Activated CD8-positive, alpha-beta memory T cell treated with anti-CD3 and anti-CD28 coated beads for 48 hours (primary cell): ENCODE measurements at places on chromosomes 7 and 10.

GRCh38 chr7:44918029-44918428, 32.7 kb upstream of the PURB start:
- DNase-seq: no peak

- DNase-seq: no peak
Observed at GRCh38 chr10:114685456-114685855, 27.4 kb upstream of the ABLIM1 start.

DNA sequence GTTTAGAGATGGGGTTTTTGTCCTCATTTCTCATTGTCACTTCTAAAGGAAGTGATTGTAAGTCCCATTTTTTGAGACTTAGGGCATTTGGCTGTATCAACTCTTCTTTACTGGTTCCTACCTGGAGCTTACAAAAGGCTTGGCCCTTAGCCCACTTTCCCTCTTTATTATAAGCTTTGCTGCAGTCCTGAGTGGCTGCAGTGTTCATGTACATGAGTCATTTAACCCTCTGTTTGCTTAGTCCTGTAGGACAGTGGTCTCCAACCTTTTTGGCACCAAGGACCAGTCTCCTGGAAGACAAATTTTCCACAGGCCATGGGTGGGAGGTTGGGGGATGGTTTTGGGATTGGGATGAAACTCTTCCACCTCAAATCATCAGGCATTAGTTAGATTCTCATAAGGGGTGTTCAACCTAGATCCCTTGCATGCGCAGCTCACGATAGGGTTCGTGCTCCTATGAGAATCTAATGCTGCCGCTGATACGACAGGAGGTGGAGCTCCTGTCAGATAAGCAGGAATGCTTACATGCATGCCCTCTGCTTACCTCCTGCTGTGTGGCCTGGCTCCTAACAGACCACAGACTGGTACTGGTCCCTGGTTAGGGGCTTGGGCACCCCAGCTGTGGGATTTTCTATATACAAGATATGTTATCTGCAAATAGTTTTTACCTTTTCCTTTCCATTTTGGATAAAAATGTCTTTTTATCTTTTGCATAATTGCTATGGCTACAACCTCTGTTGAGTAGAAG, 99.7 kb downstream of the CCSER2 start:
- DNase-seq: no peak

GRCh38 chr7:5774790-5775189, 6.7 kb downstream of the RNF216 start:
- no peak for DNase-seq

DNA sequence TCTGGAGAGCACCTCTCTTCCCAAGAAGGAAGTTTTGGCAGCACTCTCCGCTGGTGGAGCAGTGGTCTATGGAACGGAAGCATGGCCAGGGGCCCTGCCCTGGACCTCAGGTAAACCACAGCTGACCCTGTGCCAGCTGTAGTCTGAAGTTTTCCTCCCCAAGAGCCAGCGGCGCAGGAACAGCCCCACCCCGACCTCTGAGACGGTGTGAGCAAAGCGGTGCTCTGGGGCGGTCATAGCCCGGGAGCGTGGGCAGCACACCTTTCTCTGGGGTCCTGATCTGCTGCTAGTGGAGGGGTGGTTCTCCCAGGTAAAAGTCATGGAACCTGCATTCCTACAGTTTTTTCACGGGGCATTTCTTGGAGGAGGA, 52.6 kb downstream of the TSPAN15 start:
- DNase-seq: no peak

DNA sequence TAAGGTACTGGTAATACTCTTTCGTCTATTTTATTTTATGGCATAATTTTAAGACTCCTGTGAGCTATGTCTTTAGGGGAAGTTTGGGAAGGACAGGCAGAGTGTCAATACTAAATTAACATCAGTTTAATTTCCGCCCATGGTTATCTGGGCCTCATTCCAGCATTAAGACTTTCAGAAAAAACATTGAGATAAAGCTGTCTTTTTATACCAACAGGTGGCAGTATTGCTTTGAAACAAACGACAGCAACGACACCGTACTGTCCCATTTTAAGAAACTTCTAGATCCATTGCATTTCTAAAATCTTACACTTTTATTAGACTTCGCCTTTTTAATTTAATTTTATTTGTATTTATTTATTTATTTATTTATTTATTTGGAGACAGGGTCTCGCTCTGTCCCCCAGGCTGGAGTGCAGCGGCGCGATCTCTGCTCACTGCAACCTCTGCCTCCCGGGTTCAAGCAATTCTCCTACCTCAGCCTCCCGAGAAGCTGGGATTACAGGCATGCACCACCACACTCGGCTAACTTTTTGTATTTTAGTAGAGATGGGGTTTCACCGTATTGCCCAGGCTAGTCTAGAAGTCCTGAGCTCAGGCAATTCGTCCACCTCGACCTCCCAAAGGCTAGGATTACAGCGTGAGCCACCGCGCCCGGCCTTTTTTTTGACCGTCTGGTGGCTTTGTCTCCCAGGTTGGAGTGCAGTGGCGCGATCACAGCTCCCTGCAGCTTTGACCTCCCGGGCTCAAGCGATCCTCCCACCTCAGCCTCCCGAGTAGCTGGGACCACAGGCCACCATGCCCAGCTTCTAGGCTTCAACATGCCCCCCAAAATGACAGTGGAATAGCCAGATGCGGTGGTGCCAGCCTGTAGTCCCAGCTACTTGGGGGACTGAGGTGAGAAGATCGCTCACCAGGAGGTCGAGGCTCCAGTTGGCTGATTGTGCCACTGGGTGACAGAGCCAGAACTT, 78.7 kb upstream of the C1GALT1 start:
- no peak for DNase-seq

DNA sequence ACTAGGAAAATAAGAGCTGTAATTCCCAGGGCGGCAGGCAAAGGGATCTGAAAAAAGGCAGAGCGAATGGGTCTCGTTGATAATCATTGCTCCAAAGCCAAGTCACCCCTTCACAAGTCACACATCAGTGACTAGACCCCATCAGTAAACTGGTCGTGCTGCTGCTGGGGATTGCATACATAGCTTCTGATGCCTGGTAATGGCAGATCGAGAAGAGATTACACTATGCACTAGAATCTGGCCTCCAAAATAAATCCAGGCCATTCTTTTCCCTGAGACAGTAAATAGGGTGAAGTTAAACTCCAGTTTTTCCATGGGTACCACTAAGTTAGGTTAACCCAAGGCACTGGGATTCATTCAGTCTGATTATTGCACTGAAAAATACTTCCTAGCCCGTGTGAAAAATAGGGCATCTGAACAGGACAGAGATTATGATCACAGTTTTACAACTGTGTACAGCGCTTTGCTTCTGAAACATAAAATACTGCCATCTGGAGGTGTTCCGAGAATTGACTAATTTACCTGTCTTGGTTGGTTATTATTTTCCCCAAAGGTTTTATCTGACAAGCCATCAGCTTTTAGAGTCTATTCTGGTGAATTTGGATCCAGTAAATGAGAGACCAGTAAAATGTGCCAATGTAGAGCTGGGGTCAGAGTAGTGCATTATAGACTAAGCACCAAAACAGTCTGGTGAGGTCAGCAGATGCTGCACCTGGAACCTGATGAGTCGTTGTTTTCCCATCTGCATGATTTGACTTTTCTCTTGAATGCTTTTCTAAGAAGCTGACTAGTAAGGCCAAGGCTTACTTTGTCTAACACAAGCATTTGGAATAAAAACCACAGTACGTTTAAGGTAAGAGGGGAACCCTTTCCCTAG, 82.9 kb upstream of the AFAP1L2 start:
- no peak for DNase-seq

DNA sequence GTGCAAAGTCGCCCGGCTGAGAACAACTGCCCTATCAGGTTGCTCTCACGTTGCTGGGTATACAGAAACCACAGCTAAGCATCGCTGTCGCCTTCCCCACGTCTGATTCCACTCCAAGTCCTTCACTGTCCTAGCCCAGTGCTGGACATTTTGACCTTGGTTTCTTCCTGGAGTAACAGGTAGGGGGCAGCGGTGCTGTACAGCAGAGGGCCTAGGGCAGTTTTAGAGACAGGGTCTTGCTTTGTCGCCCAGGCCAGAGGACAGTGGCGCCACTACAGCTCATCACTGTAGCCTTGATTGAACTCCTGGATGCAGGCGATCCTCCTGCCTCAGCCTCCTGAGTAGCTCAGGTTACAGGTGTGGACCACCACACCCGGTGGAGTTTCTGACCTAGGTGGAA, 2.6 kb downstream of the CLDN15 start:
- DNase-seq: no peak

GRCh38 chr10:122296363-122297120, 25.4 kb downstream of the BTBD16 start:
- DNase-seq: no peak

DNA sequence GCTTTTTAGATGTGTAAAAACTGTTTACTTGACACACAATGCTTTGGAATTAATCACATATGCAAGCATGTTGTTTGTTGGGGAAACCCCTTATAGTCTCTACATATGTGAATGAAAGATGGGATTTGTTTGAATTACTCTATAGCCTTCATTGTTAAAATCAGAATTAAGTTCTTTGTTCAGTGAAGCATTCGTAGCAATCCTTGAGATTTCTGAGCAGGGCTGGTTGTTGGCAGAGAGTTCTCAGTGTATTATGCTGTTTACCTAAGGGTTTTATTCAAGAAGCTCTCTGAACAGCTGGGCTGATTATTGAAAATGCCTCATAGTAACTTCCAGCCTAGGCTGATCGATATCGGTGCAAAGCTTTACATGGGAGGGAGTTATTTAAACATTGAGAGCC, 190.9 kb downstream of the VTI1A start:
- no peak for DNase-seq

- no peak for DNase-seq
Observed at GRCh38 chr7:91846436-91846835, 34.1 kb downstream of the MTERF1 start.

GRCh38 chr10:5812283-5813090, 747 bp downstream of the GDI2 start:
- DNase-seq: no peak

DNA sequence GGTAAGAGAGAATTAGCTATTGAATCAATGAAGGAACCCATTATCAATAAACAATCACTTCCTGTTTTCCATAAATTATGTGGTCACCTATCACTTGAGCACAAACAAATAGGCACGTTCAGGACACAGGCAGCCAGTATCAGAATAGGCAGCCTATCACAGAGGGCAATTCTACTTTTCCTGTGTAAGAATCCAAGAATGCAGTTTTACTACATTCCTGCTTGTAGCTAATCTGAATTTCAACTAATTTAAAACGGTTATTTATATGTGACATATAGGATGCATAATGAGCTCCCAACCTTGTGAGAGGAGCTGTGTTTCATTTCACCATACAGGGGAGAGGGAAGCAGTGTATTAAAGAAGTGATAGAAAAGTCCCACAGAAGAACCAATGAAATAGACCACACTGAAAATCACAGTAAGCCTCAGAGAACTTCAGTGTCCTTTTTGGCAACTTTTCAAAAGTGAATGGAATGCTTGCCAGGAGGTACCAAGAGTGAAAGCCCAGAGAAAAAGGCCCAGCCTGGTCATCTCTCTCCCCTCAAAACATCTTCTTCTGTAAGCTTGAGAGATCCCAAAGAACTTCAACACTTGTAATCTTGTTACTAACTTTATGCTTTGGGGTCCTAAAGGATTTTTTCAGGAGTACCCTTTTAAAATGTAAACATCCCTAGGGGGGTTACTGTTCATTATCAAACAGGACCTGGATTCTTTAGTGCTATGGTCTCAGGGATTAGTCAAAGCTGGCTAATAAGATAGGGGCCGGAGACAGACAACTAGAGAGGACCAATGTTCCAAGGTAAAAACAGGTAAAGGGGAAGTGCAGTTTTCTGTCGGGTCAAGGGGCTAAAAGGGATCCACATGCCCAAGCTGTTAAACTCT, 1.3 kb downstream of the IMMP2L start:
- no peak for DNase-seq

- DNase-seq: no peak
Observed at GRCh38 chr10:2541176-2541575, 526.2 kb upstream of the PFKP start.

DNA sequence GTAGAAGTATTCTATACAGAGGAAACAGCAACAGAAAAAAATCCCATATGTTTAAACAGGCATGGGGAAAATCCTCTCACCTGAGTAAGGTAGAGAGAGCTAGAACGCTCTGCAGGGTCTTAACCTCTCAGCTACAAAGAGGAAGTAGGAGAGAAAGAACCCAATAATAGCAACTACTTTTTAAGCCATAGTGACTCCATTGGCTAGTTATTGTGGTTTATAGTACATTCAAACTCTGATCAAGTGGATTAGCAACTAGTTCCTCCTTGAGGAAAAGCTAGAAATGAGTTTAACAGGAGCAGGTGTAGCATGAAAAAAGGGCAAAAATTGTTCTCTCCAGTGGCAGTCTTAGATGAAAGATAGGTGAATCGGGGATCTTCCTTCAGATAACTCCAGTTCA, 89.7 kb downstream of the HGF start:
- no peak for DNase-seq

DNA sequence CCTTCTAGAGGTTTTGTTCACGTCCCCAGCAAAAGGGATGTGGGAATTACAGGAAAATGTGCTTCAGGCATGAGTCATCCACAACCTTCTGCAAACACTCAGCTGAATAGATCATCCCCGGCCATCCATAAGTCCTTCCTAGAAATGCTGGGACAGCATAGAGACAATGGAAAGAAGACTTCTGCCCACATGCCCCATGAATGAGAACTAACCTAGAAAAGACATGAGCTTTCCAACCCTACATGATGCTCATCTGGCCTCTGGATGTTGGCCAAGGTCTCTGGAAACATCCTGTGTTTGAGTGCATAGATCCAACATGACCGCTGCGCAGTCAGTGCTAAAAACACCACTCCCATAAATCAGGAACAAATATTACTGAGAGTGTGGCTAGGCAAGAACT, 277.5 kb downstream of the PLXNA4 start:
- no peak for DNase-seq

DNA sequence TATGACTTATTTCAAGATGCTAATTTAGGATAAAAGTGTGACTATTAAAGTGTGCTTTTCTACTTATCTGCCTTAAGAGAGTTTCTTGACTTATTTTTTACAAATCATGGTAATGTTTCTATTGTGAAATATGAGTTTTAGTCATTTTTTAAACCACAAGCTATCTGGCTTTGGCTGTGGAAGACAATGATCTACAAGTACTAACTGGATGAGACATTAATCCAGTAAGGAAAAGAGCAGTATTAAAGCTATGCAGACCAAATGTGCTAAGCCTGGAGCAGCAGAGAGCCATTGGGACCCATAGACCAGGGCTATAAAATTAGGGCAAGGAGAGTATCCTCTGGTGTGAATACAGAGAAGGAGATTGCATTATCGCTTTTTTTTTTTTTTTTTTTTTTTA, 92.4 kb downstream of the SEMA3A start:
- DNase-seq: no peak

GRCh38 chr7:7882888-7883287, 85.7 kb upstream of the GLCCI1 start:
- DNase-seq: no peak

GRCh38 chr10:69242852-69243212, 22.7 kb downstream of the HKDC1 start:
- DNase-seq: no peak

- DNase-seq: no peak
Observed at GRCh38 chr10:100811752-100812750, 66.7 kb downstream of the PAX2 start.

- DNase-seq: no peak
Observed at GRCh38 chr7:43649755-43650274, 66.9 kb downstream of the STK17A start.
